Ammon's horn (tissue), 1 donor: ENCODE measurements at places on chromosomes 16 and 17.

DNA sequence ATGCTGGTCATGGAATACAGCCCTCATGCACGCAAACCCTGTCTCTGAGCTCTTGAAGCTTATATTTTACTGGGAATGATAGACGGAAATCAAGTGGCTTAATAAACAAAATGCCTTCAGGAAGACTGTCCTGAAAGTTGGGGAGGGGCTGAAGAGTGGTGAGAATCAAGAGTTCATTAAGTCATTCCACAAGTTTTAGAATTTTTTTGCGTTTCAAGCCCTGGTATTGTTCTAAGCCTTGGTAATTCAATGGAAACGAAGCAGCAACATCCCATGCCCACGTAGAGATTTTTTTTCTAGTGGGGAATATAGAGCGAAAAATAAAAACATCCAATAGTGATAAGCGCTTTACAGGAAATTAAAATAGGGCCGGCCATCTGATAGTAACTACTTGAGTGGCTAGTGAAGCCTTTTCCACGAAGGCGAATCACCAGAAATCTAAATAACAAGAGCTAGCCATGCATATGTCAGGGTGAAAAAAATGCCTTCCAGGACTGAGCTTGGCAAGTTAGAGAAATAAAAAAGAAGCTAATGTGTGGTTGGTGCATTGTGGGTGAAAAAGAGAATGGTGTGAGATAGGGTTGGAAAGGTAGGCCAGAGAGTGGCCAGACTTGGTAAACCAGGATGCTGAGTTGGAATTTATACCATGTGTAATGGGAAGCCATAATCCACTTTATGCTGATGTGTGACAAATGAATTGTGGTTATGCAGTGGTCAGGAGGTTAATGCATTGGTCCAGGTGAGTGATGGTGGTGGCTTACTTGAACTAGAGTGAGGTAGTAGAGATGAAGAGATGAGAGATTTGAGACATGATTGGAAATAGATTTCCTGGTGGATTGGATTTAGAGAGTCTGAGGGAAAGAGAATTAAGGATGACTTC lies 772 bp downstream of the PFAS start:
- DNase-seq = no peak

- no peak for DNase-seq
Observed at GRCh38 chr17:50155115-50155819, 4.8 kb upstream of the PPP1R9B start.

DNA sequence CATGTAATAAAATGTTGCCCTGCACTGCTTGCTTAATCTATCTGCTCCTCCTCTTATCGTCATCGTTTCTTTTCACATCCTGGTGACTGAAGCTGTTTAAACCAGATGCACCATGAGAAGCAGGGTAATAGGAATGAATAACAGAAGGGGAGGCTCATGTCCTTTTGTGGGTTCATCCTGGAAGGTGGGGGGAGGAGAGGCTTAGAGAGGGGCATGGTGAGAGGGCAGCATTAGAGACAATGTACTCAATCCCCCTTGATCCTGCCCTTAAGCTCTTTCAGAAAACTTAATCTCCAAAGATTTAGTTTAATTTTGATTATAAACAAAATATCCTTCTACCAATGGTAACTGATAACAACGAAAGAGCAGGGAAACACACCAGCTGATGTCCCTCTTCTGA lies 248.5 kb downstream of the CA10 start:
- DNase-seq = no peak

- no peak for DNase-seq
Observed at GRCh38 chr17:67422897-67423296, 45.8 kb downstream of the PITPNC1 start.

DNA sequence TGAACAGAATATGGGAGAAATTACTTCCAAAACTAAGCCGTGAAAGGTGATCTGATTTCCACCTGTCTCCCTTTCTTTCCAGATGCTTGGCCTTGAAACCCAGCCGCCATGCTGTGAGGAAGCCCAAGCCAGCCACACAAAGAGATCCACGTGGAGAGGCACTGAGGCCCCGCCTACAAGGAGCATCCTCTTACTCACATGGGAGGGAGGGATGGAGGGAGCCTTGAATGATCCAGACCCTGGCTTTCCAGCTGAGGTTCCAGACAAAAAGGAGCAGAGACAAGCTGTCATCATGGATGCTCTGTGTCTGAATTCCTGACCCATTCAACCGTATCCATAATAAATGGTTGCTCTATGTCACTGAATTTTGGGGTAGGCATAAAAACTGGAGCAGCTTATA lies 48.9 kb upstream of the HAPSTR1 start:
- no peak for DNase-seq

DNA sequence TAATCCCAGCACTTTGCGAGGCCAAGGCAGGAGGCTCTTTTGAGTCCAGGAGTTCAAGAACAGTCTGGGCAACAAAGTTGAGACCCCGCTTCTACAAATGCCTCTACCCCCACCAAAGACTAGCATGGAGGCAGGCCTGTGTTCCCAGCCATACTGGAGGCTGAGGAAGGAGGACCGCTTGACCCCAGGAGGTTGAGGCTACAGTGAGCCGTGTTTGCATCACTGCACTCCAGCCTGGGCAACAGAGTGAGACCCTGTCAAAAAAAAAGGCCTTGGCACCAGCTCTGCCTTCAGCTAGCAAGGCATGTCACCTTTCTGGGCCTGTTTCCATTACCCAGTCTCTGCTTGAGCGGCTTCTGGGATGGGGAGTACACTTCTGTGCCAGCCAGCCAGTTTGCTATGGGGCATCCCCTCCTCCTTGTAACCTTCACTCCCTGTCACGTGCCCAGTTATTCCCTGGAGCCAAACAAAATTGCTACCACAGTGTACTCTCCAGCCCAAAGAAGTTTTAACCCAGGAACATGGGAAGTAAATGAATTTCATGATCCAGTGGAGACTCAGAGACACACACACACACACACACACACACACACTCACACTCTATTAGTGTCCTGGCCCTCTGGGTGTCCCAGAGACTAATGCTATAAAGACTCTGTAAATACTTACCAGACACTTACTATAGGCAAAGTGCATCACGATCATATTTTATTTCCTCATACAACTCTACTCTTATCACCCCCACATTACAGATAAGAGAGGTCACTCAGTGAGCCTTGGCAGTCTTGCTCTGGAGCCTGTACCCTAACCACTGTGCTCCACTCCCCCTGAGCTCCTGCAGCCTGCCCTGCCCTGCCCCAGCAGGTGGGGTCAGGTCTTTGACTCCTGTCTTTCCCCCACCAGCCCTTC lies 2.5 kb downstream of the CISD3 start:
- no peak for DNase-seq

- no peak for DNase-seq
Observed at GRCh38 chr17:14336418-14336817, 35.5 kb downstream of the HS3ST3B1 start.

- DNase-seq = peak; percentile 48
Observed at GRCh38 chr16:1770328-1771187, 785 bp downstream of the NME3 start.

DNA sequence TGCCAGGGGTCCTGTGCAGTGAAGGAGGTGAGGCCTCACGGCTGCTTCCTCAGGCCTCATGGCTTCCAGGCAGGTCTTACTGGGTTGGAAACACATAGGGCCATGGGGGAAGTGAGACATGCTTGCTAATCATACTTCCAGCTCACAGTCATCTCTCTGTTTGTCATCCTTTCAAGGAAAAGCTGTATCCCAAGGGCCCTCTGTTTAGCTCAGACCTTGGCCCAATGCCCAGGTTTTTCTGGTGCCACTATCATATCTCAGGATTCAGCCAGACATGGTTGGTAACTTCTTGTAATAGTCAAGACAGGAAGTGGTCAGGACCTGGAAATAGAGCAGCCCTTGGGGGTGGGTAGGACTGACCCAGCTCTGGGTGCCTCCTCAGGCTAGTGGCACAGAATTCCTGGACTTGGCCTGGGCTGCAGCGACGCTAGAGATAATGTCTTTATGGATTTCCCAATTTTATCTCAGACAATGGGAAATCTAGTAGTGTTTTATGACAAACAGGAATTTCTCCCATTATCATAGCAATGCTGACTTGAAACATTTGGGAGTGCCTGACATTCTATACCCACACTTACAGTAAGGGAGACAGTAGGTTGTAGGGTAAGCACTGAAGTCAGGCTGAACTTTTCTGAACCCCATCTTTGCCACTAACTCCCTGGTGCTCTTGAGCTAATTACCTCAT lies 13.5 kb upstream of the ITGB3 start:
- DNase-seq = peak; percentile 69

DNA sequence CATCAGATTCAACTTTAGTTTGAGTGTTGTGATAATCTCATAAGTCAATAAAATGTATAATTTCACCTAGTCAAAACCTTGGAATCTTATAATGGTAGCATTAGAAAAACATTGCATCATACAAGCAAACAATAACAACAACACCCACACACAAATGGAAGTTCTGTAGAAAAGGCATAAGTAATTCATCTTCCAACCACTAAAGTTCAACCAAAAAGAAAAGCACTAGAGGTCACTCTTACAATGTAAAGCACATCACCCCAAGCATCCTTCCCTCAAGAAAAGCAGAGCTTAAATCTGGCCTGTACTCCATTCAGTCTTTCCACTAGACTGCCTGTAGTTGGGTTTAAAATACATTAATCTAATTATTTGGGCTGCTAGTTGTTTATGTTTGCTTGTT lies 1.8 kb downstream of the CNTNAP4 start:
- DNase-seq = peak; percentile 79

DNA sequence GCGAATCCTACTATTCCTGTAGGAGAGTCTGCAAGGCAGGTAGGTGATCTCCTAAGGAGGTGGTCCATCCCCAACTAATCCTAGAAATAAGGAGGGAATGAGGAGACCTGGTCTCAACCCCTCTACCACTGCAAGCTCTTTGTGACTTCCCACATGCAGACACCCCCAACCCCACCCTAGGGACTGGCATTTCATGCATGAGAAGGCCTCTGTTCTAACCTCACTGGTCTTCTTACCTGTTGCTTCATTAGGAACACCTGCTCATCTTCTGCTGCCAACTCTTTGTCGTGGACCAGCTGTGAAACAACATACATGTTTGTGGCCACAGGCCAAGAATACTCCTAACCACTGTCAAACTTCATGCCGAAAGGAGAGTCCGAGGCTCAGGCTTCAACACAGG lies 22.6 kb downstream of the DYNC1LI2 start:
- DNase-seq = no peak

DNA sequence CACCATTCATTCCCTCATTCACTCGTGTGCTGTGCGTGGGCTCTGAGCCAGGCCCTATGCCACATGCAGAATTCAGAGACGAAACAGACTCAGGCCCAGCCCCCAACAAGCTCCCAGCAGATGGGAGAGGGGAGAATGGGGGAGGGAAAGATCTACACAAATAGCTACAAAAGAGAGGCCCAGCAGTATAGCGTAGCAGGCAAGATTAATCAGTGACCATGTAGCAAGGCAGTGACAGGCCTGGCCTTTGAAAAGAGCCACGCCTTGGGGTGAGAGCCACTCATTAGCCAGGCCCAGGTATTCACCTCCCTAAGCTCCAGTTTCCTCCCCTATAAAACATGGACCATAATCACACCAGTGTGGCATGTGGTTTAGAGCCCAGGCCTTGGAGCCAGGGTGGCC lies 16.4 kb upstream of the KRT19 start:
- DNase-seq = peak; percentile 20

DNA sequence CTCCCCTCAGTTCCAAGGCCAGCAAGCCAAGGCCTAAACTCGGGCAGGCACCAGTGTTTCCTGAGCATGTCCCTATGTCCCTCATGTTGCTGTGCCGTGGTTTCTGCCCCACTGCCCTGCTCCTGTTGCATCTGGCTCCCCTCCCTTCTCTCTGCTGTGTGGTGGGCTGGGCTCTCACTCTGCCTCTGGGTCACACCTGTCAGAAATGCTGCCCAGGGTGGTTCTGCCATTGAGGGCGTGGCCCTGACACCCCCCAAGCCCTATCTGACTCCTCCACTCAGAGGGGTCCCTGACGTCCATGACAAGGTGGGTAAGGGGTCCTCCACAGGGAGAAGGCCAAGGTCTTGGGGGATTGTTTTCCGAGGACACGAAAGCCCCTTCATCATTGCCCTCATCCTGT lies 9.2 kb upstream of the ITGA3 start:
- DNase-seq = no peak

GRCh38 chr16:84339311-84339710 lies 29.0 kb upstream of the ATP2C2 start:
- no peak for DNase-seq

DNA sequence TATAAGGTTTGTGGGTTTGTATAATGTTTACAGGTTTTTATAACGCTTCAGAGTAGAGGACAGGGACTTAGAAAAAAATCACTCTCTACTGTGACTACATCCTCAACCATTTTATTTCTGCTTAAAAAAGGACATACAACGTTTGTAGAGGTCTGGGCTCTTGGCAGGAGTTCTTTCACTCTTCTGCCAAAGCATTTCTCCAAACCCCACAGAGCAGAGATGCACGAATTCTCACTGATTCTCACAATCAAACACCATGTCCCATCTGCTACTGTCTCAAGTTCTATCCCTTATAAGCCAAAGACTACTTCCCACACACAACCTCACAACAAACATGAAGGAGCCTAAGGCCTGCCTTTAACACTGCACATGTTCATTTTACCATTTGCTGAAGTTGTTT lies 7.0 kb upstream of the ANKFY1 start:
- DNase-seq = peak; percentile 14

DNA sequence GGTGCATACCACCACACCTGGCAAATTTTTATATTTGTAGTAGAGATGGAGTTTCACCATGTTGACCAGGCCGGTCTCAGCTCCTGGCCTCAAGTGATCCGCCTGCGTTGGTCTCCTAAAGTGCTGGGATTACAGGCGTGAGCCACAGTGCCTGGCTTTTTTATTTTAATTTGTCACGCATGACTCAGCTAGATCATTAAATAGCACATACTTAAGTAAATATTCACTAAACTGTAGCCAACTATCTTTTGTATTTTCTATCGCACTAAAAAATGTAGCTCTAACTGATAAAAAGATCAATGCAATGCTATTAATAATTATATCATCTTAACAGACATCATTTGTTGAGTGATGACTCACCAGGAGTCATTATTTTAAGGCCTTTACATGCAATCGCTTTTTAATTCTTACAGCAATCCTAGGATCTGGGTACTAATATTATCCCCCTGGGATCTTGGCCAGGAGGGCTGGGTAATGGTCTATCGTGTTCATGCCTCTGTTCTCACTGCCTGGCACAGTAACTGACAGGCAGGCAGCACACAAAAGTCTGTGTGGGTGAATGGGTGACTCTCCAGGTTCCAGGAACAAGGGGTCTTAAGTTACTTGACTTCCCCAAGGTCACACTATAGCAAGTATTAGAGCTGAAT lies 693.5 kb upstream of the EEF2KMT start:
- no peak for DNase-seq

DNA sequence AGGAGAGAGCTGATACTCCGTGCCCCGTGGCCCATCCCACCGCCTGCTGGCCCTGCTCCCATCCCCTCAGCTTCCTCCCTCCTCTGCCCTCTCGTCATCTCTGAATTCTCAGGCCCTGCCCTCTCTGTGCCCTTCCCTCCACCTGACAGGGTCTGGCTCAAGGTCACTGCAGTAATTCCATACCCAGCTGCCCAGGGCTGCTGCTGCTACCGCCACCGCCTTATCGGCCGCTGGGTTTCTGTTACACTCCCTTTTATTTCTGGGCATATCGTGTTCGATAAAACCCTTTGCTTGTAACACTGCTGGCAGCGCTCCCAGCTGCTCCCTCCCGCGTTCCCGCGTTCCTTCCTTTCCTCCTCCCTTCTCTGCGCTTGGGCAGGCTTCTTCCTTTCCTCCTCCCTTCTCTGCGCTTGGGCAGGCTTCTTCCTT lies 1.2 kb downstream of the EPN3 start:
- peak; percentile 48 for DNase-seq
